Inflammatory macrophage (primary cell): ENCODE measurements at places on chromosomes 4 and X.

DNA sequence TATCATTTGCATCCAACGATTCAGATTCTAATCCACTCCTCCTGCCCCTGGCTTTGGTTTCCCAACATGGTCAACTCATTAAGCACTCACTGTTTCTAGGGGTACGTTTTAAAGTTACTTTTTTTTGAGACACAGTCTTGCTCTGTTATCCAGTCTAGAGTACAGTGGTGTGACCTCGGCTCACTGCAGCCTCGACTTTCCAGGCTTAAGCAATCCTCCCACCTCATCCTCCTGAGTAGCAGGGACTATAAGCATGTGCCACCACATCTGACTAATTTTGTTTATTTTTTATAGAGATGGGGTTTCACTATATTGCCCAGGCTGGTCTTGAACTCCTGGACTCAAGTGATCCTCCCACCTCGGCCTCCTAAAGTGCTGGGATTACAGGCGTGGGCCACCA lies 48.9 kb downstream of the TMEM156 start:
- DNase-seq: peak; percentile 75

DNA sequence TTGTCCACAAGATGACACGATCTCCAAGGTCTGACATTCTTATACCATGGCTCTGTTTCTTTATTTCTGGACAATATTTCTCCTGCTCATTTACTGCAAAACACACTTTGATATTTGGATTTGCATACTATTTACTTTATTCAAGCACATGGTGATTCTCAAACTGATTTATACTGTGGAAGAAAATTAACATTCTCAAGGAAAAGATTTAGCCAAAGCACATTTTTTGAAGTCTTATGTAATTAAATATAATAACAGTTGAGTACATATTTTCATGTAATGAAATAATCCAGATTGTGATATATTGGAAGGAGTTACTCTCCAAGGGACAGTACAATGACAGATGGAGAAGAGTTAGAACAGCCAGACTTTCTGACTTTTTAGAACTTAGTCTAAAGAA lies 155.8 kb upstream of the CT83 start:
- no peak for DNase-seq

DNA sequence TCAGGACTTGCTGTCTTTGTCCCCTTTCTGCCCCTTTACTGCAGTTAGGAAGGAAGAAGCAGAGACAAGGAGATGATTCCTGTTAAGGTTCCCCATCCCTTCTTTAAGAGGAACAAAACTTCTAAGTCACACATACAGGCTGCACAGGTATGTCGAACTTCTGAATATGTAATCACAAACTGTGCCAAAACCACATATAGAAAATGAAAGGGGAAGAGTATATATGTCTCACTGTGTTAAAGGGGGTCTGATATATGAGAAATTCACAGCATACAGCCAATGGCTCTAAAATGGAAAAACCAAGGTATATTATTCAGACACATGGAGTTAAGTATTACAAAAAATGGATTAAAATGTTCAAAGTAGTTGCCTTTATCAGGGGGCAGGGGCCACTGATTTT lies 11.7 kb downstream of the CFAP97 start:
- DNase-seq: no peak

- no peak for DNase-seq
These were observed 106.4 kb downstream of the ABLIM2 start for GRCh38 chr4:8052160-8052691.

GRCh38 chrX:50813843-50814661 lies at the start of gene SHROOM4:
Gene SHROOM4 (minus strand): TSS chrX:50814194. CDS start chrX:50814018, 176 bp downstream.
- peak; percentile 1 for DNase-seq

- DNase-seq: no peak
These were observed 162.2 kb downstream of the BCOR start for GRCh38 chrX:39935411-39936064.

DNA sequence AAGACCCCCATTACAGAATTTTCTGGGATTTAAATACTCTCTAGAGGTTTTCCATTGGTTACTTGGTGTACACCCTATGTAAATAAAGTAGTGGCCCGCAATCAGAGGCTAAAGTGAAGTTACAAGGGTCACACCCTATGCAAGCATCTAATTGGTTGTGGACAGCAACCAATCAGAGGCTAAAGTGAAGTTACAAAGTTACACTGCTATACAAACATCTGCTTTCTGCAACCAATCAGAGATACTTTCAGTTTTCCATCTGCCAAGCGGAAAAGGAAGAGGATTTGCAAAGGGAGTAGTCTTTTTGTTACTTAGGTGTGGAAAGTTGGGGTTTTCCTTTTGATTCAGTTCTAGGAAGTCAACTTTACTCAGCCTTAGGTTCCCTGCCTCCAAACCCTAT lies 2.0 kb upstream of the ATRX start:
- peak; percentile 74 for DNase-seq

- DNase-seq: no peak
These were observed 14.2 kb downstream of the CHST7 start for GRCh38 chrX:46587753-46588171.

GRCh38 chr4:139556724-139557555 lies 921 bp upstream of the SETD7 start:
- peak; percentile 51 for DNase-seq

DNA sequence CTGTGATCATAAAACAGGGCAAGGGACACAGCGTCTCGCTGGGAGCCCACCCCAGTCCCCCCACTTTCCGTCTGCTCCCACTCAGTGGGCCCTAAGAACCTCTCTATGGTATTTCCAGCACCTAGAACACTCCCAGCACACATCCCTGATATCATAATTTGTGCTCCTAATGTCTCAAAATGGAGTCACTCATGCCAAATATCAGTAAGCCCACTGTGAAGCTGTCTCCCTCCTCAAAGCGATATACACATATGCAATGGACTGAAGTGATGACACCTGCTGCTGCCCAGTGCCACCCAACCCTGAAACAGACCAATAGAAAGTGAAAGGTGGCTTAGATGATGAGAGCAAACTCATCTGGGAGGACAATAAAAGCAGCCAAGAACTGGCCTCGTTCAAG lies 17.9 kb downstream of the ENPP6 start:
- no peak for DNase-seq

DNA sequence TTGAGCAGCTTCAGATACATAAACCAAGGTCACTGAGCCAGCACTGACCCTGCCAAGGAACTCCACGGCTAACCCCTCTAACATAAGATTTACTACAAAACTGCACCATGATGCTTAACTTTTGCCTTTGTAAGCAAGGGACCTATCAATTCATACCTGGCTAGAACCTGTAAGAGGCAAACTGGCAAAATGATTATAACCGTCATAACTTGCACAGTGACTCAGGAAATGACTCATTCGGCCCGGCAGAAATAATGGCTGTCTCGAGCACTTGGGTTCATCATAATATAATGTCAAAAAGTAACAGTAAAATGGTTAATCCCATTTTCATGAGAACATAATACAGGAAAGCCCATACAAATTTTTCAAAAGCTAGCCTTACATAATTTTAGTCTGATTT lies 17.2 kb downstream of the RASGEF1B start:
- no peak for DNase-seq

- peak; percentile 53 for DNase-seq
These were observed 63.1 kb downstream of the TSC22D3 start for GRCh38 chrX:107712231-107713202.

- DNase-seq: no peak
These were observed 17.6 kb downstream of the G3BP2 start for GRCh38 chr4:75655562-75655961.

DNA sequence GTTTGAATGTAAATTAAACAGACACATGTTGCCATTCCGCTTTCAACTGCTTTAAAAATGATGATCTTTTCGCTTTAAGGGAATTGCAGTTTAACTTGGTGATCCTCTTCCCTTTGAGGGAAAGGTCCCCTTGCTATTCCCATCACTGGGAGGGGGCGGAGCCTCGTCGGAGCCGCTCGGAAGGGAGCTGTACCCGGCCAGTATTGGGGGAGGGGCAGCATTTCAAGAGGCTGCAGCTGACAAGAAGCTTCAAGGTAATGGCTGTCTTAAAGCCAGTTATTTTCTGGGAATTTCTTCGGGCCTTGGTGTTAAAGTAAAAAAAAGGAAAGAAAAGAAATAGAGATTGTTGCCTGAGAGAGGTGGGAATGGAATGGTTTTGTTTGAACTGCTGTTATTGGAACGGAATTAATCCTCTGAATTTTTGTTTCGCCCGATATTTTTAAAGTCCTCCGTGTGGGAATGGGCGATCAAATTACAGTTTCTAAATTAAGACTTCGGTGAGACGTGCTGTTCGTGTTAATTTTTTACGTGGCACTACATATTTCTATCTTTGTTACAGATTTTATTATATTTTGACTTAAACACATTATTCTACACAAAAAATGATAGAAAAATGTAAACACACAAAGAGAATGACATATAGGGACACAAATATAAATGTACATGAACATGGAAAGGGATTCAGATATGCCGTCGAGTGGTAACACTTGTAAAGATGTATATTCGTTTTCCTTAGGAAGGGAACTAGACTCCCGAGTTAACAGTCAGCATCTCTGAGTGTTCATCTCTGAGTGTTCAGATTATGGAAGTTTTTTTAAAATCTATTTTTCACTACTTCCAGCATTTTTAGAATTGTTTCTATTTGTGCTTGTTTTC lies 9.2 kb downstream of the PWWP3B start:
- no peak for DNase-seq

DNA sequence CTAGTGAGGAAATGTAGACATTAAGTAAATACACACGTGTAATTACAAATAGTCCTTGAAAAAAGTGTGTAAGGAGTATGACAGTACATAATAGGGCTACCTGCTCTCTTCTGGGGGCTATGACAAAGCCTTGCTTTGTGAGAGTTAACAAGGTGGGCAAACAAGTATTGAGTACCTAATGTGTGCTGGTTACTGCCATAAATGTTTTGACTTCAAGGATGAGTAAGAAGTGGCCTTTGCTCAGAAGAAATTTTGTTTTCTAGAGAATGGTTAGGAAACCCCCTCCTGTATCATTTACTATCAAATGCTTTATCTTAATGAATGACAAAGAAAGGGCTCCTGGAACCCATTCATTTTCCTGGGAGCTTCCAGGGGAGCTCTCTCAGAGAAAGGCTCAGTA lies 167.0 kb upstream of the CASK start:
- no peak for DNase-seq

DNA sequence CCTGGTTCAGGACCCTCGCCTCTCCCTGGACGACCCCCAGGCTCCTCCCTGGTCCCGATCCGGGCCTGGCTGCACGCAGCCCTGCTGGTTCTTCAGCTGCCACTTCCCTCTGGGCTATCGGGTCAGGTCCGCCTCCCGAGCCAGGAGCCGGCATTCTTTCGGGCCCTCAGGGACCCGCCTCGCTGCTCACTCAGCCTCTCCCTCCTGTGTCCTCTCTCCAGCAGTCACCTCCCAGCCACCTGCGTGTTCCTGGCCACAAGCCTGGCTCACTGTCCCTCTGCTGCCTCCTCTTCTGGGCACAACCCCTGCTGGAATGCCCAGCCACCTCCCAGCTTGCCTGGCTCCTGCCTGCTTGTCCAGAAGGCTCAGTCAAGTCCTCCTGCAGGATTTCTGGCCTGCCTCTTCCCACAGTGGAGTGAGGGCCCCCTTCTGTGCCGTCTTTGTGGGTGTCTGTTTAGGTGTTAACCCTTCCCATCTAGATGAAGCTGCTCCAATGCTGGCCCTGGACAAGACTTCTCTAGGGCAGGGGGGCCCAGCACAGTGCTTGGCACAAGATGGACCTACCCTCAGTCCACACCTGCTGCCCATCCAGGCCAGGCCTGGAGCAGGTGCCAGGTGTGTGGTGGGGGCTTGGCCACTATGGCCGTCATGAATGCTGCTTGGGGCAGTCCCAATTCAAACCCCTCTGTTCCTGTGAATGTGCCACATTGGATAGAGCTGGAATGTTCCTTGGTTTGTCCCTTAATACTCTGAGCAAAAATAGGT lies 2.2 kb downstream of the WFS1 start:
- no peak for DNase-seq

GRCh38 chr4:182917182-182918043 lies at the start of gene DCTD:
Gene DCTD (minus strand): TSS chr4:182917386. CDS start chr4:182915568, 1,818 bp downstream.
- DNase-seq: peak; percentile 63

DNA sequence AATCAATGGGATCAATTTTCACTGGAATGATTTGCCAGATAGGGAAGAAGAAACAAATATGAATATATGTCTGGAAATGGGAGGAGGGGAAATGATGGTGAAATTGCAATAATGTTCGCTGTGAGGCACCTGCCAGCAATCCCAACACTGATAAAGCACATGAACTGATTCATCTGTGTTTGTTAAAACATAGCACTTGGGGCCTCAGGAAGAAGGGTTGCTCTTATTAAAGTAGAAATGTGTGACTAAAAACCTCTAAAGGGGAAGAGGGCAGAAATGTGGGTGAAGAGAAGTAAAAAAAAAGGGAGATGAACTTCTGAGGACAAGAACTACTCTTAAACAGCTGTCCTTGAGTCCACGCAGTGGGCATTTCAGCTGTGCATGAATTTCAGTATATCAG lies 101.4 kb downstream of the C4orf51 start:
- peak; percentile 39 for DNase-seq

- DNase-seq: no peak
These were observed 8.3 kb upstream of the GRPEL1 start for GRCh38 chr4:7075962-7076695.

GRCh38 chr4:94974773-94975172 lies 217.0 kb downstream of the BMPR1B start:
- DNase-seq: no peak

DNA sequence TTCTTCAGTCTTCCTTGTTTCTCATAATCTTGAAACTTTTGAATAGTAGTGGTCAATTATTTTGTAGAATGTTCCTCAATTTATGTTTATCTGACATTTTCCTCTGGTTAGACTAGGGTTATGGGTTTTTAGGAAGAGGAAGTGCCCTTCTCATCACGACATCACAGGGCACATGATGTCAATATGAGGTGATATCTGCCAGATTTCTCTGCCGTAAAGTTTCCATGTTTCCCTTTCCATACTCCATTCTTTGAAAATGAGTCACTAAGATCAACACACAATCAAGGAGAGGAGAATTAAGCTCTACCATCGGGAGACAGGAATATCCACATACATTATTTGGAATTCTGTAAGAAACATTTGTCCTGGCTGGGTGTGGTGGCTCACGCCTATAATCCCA lies 28.4 kb downstream of the RP2 start:
- peak; percentile 71 for DNase-seq

DNA sequence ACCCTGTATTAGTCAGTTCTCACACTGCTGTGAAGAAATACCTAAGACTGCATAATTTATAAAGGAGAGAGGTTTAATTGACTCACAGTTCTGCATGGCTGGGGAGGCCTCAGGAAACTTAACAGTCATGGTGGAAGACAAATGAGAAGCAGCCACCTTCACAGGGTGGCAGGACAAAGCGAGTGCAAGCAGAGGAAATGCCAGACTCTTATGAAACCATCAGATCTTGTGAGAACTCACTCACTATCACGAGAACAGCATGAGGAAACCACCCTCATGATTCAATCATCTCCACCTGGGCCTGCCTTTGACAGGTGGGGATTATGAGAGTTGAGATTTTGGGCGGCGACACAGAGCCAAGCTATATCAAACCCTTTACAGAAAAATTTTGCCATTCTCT lies 722.4 kb downstream of the RAB28 start:
- no peak for DNase-seq

- DNase-seq: no peak
These were observed 51.9 kb downstream of the LUZP4 start for GRCh38 chrX:115341421-115341820.

DNA sequence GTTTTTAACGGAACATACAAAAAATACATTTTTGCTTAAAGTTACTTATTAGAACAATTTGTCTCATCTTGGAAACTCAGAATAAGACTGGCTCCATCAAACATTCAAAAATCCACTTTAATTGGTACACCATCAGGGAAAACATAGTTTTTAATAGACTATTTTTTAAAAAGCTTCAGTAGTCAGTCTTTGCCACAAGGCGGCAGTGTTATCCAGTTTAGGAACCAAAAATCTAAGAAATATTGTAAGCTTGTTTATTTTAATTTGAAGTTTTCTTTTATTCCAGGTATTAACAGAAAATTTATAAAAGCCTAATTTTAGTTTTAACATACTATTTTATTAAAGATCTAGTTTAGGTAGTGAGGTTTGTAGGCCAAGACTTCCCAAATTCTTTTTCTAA lies 107.7 kb downstream of the APOOL start:
- peak; percentile 5 for DNase-seq
